Ecto neural progenitor cell (in vitro differentiated cells): ENCODE measurements at places on chromosomes 4 and X.

DNA sequence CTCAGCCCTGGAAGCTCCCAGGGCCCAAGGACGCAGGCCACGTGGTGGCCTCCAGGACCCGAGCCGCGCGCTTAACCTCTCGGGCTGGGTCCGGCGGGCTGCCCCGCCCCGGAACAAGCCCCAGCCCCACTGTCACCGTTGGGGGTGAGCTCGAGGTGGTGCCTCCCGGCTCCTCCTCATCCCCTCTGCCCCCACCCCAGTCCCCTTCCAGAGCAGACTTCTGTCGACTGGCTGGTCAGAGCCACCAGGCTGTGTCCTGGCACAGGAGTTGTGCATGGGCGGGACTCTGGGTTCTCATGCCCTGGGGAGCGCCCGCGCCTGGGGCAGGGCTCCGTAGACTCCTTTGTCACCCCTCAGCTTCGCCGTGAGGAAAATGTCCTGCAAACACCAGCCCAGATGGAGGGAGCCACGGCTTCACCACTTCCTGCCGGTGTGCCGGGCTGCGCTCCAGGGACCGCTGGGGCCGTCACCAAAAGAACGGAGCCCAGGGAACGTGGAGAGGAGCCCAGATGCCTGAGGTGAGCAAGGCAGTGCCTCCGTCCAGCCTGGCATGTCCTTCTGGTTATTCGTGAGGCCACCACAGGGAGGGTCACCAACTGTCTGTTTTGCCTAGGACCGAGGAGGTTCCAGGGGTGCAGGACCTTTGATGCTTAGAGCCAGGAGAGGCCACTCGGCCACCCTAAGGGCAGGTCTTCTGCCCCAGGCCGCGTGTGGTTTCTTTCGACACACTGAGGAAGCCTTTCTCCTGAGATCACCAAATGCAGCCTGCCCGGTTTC lies 7.1 kb upstream of the RGS12 start:
- no peak for DNase-seq

GRCh38 chrX:119512146-119512800 lies 44.0 kb downstream of the SLC25A5 start:
- peak; percentile 70 for DNase-seq

- no peak for DNase-seq
Observed at GRCh38 chr4:37990731-37991245, 30.6 kb downstream of the PTTG2 start.

GRCh38 chr4:107432451-107432850 lies 287.6 kb downstream of the PAPSS1 start:
- no peak for DNase-seq

DNA sequence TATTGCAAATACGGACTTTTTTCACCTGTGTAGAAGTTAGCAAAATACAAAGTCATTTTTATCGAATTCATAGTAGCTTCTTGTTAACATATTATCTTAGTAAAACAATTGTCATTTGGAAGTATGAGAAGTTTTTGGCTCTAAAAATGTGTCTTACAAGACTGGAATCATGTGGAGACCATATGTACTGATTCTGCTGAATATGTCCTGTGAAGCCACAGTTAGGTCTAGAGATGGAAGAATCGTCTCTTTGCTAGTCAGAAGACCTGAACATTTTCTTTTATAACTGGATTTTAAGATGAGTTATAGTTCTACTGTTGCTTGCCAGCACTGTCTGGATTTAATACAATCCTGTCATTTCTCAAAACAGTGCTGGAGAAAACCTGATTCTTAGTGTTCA lies 29.0 kb downstream of the TMEM165 start:
- no peak for DNase-seq

DNA sequence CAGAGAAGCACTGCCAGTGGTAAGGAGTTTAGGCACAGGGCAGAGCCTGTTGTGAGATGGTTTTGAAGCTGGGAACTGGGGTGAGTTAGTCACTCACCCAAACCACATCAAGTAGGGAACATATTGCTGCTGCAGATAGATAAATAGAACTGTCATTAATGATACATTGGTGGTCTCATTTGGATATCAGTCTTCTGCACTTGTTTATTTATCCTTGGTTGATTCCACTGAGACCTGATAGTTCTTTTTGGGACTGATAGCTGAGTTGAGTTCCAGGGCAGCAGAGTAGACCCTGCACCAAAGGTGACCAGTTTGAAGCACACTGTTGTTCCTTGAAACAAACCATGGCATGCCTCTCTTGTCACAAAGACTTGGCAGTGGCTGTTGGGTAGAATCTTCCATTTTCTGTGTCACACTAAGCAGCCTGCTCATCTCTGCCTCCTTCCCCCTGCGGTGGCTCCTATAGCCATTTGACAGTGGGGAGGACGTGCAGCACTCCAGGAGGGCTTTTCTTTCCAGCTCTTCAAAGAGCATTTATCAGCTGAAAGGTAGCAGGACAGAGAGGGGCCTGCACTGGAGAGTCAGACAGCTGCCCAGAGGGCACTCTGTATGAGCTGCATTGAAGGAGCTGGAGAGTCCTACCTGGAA lies 59.7 kb upstream of the TMEM164 start:
- no peak for DNase-seq

DNA sequence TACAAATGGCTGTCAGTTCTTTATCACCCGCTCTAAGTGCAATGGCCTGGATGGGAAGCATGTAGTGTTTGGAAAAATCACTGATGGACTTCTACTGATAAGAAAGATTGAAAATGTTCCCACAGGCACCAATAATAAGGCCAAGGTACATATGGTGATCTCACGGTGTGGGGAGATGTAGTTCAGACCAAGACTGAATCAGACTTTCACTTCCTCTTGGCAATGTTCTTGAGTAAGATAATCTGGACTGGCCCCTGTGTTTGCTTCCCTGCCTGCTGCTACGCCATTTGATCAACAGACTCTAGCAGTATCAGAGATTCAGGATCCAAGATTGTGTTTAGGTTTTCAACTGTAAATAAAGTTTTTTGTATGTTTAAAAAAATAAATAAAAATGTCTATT lies 682.2 kb upstream of the AMOT start:
- no peak for DNase-seq

DNA sequence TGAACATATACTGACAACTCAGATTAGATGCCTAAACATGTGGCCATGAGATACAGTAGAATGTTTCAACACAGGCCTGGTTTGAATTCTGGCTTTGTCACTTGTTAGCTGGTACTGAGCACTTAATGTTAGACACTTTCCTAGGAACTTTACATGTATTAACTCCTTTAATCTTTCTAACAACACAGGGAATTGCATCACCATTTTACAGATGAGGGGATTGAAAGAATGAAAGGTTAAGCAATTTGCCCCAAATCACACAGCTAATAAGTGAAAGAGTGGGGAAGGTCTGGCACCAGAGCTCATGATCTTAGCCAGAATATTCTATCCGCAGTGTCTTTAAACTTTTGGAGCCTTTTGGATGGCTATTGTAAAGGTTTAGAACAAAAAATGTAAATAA lies 95.9 kb downstream of the NYX start:
- DNase-seq = no peak

GRCh38 chr4:185849664-185850550 lies 37.9 kb upstream of the SORBS2 start:
- DNase-seq = no peak

GRCh38 chr4:8160572-8160971 lies 2.0 kb upstream of the ABLIM2 start:
- no peak for DNase-seq

GRCh38 chr4:60201052-60201673 lies 999.0 kb upstream of the ADGRL3 start:
- DNase-seq = peak; percentile 51

- DNase-seq = no peak
Observed at GRCh38 chr4:57424232-57424897, 314.2 kb upstream of the IGFBP7 start.

DNA sequence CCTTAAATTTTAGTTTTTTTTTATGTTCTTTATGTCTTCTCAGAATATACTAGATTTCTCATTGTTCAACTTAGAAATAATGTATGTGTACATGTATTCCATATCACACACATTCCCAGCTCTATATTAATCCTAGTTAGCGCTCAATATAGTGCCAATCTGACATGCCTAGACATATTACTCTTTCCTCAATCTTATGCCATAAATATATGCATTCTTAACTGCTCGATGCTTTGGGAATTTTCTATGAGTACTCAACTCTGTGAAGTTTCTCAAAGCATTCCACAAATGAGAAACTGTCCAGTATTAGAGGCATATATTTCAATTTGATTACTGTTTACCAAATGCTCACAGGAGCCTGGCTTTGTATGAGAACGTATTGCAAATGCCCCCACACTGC lies 231.2 kb upstream of the VEGFC start:
- DNase-seq = no peak

- peak; percentile 34 for DNase-seq
Observed at GRCh38 chr4:7160439-7160838, 31.9 kb upstream of the SORCS2 start.

DNA sequence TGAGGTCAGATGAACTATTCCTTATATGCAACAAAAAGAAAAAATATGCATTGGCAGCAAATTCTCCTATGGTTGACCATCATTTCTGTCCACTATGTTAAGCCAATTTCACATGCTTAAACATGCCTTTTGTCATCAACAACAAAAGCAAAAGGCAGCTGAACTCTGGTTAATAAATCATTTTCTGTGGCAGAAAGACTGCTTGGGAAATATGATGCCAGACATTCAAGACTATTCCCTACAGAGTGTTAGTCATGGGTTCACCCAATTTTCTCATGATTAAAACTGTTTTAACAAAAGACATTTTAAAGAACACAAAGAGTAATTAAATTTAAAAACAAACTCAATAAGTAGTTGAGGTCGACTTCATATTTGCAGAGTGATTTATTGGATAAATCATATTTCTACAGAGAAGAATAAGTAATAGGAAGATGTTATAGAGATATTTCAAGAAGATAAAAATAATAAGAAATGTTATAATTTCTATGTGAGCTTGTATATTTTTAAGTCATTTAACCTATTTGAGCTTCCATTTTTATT lies 890.6 kb downstream of the STPG2 start:
- no peak for DNase-seq

GRCh38 chr4:161466316-161466715 lies 697.5 kb downstream of the FSTL5 start:
- no peak for DNase-seq

GRCh38 chr4:28883211-28883610 lies 1837.0 kb upstream of the PCDH7 start:
- no peak for DNase-seq

DNA sequence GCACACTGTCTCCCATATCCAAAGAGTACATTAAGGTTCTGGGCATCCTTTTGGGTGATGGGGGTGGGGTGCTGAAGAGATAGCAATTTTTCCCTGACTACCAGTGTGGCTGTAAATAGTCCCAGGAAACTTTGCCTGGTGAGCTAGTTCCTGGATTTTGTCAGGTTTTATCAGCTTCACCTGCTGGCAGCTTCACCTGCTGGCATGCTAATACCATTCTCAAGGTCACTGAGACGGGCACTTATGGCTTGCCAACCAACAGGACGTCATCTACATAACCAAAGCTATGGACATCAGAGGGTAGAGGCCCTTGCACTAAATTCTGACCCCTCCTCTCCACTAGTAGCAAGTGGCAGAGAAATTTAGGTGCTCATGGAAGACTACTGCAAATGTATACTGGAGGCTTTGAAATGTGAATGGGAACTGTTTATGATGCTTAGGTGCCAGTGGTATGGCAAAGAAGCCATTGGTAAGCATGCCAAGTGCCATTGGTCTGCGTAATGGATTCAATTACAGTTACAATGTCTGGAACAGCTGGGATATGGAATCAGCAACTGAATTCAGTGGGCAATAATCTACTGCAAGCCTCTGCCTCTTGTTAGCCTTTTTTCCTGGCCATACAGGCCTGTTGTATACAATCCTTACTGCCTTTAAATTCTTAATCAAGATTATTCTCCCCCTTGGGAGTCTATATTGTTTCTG lies 71.6 kb upstream of the SH3RF1 start:
- no peak for DNase-seq

- no peak for DNase-seq
Observed at GRCh38 chr4:138097912-138098600, 144.1 kb downstream of the SLC7A11 start.

- peak; percentile 85 for DNase-seq
Observed at GRCh38 chr4:24794916-24795665, at the start of gene SOD3. SOD3 (plus strand) TSS chr4:24795573; CDS start chr4:24799522, 3,949 bp downstream.

DNA sequence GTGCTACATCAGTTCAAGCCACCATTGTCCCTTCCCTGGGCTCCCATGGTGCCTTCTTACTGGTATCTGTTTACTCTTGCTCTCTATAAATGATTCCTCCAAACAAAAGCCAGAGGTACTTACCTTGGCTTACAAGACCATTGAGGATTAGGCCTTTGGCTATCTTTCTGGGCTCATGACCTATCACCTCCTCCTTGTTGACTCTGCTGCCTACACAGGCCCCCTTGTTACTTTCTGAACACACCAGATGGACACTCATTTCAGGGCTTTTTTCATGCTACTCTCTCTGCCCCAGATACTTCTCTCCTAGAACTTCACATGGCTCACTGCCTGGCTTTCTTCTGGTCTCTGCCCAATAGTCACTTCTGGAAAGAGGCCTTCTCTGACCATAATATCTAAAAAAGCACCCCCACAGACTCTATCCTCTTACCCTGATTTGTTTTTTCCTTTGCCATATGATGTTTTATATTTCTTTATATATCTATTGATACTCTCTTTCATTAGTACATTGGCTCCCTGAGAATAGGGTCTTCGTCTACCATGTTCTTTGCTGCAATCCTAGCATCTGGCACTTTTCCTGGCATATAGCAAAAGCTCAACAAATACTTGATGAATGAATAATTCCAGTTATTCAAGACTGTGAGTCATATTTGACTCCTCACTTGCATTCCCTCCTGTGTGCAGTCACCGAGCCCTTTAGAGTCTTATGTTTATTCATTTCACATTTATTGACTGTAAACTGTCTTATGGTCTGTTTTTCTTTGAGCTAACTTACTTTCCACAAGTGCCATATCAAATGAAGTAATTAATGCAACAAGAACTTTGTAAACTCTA lies 27.1 kb upstream of the TAPT1 start:
- DNase-seq = no peak

- DNase-seq = no peak
Observed at GRCh38 chr4:20062054-20062453, 189.7 kb upstream of the SLIT2 start.

- DNase-seq = no peak
Observed at GRCh38 chr4:176959980-176960379, 167.3 kb upstream of the VEGFC start.

GRCh38 chr4:24112466-24112865 lies 222.6 kb upstream of the PPARGC1A start:
- no peak for DNase-seq

GRCh38 chr4:22456291-22456690 lies 59.6 kb downstream of the ADGRA3 start:
- DNase-seq = no peak

GRCh38 chr4:149140841-149141240 lies 674.8 kb downstream of the IQCM start:
- no peak for DNase-seq

- no peak for DNase-seq
Observed at GRCh38 chrX:55119271-55119670, 30.5 kb downstream of the PAGE2 start.
